ENCODE measurements at places on chromosomes 13 and 19.

GRCh38 chr13:107124129-107124718 lies 556.3 kb upstream of the ARGLU1 start:
- H3K27ac ChIP-seq, result no peak overlapping the region
- no peaks in the 10 kb centered on the region for H3K36me3 ChIP-seq
- H3K4me3 ChIP-seq, result no peak overlapping the region
- DNase-seq, result peak; percentile 45
- no peaks in the 10 kb centered on the region for H3K4me1 ChIP-seq
- peaks cover 33% of the 10 kb centered on the region for H3K27me3 ChIP-seq

DNA sequence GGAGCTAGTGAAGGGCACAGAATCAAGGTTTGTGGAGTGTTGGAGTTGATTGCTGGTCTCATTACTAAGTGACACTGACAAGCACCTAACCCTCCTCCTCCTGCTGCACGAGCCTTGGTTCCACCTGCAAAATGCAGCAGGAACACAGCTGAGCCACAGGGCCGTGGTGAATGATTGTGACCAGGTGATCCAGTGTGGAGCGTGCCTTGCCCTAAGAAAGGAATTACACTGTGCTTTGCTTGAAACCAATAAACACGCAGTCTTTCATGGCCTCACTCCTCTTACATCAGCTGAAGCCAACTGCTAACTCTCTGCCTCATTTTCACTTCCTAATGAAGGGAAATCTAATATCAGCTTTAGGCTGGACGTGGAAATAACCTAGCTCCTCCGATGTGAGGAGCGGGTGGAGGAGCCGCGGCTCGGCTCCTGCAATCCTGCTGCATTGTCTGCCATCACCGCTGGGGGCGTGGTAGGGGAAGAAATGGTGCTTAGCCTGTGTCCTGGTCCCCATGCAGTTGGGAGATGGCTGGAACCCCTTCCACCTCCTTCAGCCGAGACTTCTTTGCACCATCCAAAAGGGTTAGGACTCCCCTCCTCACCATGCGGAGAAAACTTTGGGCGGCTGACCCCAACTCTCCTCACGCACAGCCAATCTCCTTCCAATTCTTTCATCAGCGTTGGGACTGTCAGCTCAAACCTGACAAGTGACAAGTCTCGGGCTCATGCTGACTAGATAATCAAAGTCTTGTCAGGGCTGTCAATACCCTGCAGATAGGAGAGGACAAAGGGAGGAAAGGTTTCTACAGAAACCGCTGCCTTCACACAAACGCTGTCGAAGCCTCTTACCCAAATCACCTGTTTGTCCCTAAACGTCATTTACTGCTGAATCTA lies 427.9 kb downstream of the ZNF536 start:
- no peak overlapping the region for H3K4me3 ChIP-seq
- no peaks in the 10 kb centered on the region for H3K36me3 ChIP-seq
- DNase-seq, result no peak
- H3K27ac ChIP-seq, result no peak overlapping the region
- no peaks in the 10 kb centered on the region for H3K27me3 ChIP-seq

DNA sequence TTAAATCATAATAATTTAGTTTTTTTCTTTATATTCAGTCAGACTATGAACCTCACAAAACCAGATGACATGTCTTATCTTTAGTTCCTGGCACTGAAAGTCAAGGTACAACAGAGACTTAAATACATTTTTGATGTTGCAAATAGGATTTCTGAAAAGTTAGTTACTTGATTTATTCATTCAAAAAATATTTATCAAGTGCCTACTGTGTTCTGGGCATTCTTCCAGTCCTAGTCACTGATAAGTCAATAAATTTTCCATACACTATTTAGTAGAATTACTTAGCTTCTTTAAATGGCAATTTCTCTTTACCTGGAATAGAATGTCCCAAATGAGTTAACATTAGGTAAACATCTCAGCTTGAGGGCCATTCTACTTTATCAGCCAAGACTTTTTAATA lies 938.3 kb upstream of the PCDH9 start:
- peak; percentile 36 for DNase-seq
- peaks cover 9% of the 10 kb centered on the region for H3K4me1 ChIP-seq
- no peak overlapping the region for H3K27ac ChIP-seq

DNA sequence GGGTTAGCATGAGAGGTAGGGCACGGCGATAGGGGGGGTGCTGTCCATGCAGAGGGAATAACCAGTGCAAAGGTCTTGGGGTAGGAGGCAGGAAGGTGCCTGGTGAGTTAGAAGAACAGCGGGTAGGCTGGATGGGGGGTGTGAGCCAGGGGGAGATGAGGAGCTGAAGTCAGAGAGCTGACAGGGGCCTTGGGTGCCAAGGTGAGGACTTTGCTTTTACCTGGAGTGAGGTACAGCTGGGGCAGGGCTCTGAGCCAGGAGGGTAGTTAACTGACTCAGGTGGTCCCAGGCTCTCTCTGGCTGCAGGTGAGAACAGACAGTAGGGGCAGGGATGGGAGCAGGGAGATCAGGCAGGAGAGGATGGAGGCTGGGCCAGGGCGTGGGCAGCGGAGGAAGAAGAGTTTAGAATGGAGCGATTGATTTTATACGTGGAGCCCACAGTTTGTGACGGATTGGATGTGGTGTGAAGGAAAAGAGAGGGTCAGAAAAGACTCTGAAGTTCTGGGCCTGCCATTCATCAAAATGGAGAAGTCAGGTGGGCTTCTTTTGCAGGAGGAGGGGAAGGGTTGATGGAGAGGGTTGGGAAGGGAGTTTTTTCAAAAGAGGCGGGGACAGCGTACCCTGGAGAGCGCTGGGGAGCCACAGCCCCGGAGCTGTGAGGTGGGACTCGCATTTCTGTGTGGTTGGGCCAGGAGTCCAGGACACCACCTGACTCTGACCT lies 1.2 kb upstream of the GRAMD1A start:
- peak overlapping the region; percentile 72 for H3K4me3 ChIP-seq
- no peaks in the 10 kb centered on the region for H3K36me3 ChIP-seq
- no peak overlapping the region for H3K27ac ChIP-seq
- no peak for DNase-seq

DNA sequence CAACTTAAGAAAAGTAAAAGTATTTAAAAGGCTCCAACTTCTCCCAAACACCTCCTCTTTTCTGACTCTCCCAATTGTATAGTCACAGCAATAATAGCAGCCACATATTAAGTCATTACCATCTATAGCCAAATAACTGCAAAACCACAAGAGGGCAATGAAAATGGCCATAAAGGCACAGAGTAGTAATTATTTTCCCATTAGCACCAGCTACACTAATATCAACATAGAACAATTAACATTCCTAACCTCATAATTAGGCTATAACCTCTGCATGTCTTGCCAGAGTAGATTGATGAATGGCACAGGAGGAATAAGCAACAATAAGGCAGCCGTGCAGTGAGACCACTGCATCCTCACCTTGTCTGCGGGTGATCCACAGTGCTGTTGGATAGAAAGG lies 226.4 kb upstream of the SERP2 start:
- no peaks in the 10 kb centered on the region for H3K27me3 ChIP-seq
- H3K4me1 ChIP-seq, result peaks cover 16% of the 10 kb centered on the region
- H3K4me3 ChIP-seq, result no peak overlapping the region
- DNase-seq, result no peak
